NCI-H1436 treated with DMSO at 0.1 percent for 48 hours (cell line): ENCODE measurements at places on chromosomes 3 and 15.

- DNase-seq: no peak
These were observed 35.4 kb upstream of the ARHGEF26 start for GRCh38 chr3:154085799-154086198.

DNA sequence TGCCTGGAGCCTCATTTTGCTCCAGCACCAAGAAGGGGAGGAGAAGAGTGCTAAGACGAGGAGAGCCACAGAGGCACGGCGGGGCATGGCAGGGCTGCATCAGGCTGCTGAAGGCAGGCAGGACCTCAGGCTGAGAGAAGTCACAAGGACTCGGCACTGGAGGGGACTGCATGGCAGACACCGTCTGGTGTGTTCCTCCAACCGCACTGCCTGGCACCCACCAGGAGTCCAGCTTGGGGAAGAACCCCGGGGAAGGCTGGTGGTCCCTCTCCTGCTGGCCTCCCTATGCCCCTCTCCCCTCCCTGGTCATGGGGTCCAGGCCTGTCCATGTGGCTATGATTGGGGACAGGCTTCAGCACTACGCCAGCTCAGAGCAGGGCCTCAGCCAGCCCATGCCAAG, 153.2 kb upstream of the MEF2A start:
- no peak for DNase-seq

DNA sequence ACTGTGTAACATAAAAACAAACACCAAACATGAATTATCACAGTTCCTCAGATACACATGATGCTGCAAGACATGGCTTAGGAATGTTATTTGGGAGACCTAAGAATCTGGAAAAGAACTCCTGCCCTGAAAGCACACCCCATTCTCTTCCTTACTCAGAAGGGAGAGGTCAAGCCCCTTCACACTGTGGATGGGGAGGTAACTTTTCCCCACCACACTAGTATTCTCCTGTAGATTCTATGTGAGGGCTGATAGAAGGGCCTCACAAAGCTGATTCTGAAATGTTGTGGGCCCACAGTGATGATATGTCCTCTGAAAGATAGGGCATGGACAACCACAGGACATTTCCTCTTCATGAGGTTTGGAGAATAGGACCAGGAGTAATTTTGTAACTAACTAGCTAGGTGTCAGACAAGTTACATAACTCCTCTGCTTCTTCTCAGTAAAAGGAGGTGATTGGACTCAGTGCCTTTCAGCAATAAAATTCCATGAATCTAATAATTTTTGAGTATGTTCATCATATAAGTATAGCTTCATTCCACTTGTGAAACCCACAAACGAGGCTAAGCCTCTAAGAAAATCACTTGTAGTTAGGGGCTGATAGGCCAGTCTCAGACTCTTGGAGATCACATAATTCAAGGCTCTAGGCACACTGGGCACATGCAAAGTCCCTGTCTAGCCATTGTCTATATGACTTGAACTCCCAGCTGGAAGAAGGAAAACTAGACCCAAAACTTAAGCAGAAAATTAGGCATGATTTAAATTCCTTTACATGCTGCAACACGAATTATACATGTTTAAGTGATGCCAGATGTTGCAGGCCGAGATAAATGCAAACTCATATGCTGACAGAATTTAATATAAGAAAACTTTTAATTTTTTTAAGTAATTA, 7.5 kb downstream of the PTX3 start:
- DNase-seq: no peak

GRCh38 chr3:49411535-49411967, 225 bp downstream of the RHOA start:
- no peak for DNase-seq

DNA sequence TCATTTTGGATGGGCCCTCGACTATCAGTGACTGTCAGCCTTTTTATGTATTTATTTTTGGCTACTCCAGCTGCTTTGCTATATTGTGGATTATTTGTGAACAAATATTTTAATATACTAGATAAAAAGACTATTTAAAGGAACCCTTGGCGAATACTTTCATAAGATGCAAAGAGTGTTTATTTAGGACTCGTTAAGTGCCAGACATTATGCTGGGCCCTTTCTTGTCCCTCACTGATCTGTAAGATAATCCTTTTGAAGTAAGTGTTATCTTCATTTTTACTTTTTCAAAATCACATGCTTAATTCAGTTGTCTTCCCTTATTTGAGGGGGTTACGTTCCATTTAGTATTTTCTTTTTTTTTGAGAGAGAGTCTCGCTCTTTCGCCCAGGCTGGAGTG, 376.8 kb upstream of the C2CD4B start:
- DNase-seq: no peak

DNA sequence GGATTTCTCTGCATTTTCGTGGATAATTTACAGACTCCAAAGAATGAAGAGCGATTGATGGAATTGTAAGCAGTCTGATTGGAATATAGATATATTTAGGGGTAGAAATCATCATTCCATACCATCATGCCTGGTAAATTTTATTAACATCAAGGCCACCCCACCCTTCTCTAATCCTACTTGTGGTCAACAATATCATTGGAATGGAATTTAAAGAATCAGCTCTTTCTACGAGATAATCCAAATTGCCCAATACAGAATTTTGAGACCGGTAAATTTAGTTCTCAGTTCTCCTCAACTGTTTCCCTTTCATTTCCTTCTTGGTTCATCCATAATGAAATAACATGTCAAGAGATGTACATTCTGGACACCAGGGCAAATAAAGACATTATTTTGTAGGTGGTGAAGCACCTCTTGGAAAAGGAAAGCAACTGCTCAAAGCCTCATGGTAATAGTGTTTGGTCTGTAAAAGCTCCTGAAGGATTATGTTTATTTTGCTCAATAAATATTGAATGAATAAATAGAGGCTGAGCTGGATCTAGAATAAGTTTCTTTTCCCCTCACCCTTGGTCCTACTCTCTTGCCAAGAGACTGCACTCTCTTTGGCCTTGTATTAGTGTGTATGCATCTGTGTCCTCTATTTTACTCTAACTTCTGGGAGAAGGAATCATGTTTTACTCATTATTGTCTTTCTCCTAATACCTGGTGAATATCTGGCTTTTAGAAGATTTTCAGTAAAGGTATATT, 133.7 kb upstream of the BCL6 start:
- DNase-seq: no peak

- DNase-seq: no peak
These were observed 24.5 kb upstream of the SSR3 start for GRCh38 chr3:156579427-156579851.

DNA sequence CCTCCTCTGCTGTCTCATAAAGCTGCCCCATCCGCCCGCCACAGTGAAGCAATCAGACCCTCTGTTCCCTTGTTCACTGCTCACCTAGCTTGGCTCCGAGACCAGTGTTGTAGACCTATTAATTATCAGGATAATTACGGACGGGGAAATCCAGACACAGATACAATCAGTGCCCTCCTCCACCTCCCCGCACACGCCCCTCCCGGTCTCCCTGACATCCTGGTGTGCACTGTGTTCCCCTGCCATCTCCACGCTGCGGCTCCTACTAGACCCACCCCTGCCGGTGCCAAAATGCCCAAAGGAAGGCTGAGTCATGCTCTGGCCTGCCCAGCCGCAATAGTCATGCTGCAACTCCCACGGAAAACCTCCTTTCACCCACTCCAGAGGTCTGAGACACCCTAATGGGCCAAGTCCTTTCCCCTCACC, 277.3 kb upstream of the TLE3 start:
- no peak for DNase-seq

DNA sequence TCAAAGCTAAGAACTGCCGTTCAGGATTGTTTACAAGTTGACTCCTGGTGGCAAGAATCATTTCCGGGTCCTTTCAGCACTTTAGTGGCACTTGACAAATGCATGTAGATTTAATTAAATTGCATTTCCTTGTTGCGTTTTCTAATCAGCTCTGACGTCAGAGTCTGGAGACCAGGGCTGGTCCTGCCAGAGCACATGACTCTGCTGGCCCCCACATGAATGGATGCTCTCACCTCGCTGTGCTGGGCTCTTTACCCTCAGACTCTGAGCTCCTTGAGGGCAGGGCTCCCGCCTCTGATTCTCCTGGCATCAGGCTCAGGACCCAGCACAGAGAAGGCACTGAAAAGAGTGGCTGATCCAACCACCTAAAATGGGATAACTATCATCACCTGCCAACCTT, 69.4 kb downstream of the FEM1B start:
- DNase-seq: no peak

DNA sequence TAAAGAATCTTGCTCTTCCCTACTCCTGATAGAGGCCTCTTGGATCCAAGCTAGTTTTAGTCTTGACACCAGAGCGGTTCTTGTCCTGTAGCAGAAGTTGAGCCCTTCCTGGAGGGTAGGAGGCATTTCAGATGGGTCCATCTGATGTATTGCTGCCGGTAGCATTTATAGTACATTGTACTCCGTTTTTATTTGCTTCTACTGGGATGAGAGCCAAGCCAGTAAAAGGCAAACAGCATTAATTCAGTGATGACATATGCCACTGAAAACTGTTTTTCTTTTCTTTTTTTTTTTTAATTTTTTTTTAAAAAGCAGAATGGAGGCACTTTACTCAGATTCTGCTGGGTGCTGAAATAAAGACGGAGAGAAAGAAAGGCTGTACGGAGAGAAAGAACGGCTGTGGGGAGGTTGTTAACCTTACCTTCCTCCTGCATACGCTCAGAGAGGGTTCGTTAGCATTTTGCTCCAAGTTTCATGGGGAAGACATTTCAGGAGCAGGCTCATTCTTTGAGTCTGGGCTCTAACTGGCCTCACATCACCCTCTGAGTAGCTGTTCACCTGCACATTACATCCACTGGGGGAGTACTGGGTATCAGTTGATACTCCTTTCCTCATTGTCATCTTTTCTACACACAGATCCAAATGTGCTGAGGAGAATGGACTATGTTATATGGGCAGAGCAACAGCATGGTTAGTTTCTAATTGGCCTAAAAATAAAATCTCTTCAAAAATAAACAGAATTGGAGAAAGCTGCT, 161.5 kb downstream of the FEZF2 start:
- DNase-seq: no peak

- no peak for DNase-seq
These were observed 82.8 kb upstream of the TNFSF10 start for GRCh38 chr3:172606021-172606420.

DNA sequence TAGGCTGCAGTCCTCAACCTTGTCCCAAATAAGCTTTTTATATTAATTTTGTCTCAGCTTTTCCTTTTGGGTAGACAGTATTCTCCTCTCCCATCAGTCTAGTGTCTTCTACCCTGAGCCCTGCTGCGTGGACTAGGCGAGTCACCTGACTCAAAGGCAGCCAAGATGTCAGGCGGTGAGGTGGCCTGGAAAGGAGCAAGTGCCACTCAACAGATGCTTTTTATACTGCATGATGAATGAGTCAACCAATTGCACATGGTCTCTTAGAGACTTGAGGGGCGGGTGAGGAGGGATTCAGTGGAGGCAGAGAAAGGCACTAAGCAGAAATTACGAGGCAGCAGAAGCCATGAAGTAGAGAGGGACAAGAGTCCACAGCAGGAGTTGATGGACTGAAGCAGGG, 95.9 kb downstream of the FRMD4B start:
- DNase-seq: no peak

DNA sequence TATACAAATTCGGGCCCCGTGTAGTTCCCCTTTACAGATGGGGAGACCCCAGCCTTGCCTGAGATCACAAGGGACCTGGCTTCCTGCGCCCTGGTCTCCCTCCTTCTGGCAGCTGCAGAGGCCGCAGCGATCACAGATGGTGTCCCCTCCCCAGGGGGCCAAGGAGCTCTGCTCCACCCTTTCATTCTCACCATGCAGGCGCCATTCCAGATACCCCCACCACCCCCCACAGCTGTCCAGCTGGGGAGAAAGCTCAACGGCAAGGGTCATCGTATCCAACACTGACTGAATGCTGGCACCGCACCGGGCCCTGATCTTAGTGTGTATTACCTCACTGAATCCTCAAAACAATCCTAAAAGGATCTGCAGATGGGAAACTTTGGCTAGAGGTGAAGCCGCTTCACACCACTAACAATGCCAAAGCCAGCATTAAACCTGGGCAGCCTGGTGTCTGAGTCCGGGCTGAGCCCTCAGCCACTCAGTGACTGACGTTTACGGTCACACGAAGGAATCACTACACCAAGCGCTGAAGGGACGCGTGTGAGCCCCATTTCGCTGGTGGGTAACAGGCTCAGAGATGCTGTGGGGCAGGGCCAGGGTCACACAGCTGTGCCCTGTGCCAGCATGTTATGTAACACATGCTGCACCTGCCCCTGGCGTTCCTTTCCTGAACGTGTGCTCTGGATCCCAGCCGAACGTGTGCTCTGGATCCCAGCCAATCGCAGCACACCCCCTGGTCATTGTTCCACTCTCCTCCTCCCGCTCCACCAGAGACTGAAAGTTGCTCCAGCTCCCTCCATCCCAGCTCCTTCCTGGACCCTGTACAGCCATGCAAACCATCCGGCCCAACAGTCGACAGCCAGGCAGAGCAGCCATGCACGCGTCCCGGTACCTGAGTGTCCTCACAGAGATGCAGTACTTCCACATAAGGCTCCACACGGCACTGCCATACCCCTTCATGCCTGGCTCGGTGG, 51.8 kb downstream of the IQSEC1 start:
- no peak for DNase-seq

DNA sequence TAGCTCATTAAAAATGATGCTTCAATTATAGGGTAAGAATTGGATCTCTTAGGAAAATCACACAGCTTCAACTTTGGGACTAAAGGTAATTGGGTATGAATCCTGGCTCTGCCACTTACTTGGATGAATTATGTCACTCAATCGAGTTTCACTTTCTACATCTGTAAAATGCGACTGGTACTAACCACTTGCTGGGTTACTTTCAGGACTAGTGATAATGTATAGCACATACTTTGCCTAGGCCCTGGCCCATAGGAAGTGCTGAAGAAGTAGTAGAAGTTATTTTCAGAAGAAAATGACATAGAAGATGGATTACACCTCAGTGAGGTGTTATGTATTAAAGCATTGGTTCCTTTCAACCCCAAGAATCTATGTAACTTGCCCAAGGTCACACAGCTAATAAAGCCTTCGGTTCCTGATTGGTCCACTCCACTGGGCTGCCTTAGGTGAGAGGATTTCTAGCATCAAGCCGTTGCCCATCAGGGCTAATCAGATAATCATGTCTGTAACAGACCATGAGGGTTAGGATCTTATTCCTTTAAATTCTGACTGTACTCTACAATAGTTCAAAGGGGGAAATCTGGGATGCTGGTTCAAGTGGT, 29.4 kb upstream of the AP4E1 start:
- no peak for DNase-seq

DNA sequence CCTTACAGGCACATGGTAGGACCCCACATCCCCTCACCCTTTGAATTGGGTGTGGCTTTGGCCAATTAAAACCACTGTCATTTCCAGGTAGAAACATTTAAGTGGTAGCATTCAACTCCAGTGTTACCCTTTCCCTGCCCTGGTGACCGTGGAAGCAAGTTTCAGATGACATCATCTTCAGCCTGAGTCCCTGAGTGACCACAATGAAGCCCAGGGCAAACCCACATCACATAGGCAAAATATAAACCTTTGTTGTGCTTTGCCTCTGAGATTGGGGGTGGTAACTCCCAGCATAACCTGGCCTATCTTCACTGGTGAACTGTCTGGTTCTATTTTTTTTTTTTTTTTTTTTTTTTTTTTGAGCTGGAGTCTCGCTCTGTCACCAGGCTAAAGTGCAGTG, 404.0 kb upstream of the WNT5A start:
- no peak for DNase-seq

DNA sequence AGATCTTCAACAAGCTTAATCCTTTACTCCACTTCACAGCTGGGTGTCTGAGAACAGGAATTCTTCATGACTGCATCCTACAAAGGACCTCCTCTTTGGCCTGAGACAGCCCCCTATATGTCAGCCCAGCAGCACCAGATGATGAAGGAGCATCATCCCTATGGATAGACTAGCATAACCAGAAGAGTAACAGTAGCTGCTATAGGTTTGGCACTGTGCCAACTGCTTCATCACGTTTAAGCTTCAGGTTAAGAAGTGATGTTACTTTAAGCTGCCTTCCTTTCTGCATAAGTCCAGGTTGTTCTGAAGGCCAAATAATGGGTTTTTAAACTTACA, 50.6 kb downstream of the CMSS1 start:
- no peak for DNase-seq
